ENCODE measurements at places on chromosomes 1 and 21.
A peak's percentile ranks its signal among the peaks of the same experiment; 100 is the strongest.

DNA sequence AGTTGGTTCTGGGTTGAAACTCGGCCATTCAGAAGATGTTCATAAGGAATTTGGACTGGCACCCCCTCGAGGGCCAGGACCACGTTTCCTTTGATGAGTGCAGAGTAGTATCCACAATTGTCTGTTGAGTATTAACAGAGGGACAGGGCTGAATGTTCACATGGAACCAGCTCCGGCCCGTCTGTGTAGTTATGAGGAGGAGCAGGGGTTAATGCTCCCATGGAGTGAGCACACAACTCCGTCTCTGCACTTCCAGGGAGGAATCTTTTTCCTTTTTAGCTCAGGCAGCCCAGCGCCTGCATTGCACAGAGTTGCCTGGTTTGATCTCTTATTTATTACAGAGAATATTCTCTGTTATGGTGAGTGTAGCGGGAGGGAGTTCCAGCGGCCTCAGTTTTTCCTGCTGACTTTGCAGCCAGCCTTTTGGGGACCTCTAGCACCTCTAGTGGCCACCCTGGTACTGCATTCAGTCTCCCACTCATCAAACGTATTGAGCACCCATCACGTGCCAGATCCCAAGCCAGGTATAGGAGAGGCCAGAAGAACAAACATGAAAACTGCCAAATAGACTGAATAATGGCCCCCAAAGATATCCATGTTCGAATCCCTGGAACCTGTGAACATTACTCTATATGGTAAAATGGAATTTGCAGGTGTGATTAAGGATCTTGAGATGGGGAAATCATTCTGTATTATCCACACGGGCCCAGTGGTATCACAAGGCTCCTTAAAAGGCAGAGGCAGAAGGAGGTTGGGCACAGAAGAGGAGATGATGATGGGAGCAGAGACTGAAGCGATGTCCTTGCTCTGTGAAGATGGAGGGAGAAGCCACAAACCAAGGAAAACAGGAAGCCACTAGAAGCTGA, 167.7 kb upstream of the CSF3R start:
- DNase-seq: peak; percentile 51

- no peak for DNase-seq
Measured at GRCh38 chr21:32463367-32463766, 50.9 kb downstream of the EVA1C start.

- no peak for DNase-seq
Measured at GRCh38 chr21:24941316-24942185, 665.7 kb downstream of the MRPL39 start.

- DNase-seq: peak; percentile 28
Measured at GRCh38 chr1:176950736-176951324, 213.7 kb downstream of the ASTN1 start.
